Effector CD8-positive, alpha-beta T cell (primary cell): ENCODE measurements at places on chromosomes 6 and 20.

DNA sequence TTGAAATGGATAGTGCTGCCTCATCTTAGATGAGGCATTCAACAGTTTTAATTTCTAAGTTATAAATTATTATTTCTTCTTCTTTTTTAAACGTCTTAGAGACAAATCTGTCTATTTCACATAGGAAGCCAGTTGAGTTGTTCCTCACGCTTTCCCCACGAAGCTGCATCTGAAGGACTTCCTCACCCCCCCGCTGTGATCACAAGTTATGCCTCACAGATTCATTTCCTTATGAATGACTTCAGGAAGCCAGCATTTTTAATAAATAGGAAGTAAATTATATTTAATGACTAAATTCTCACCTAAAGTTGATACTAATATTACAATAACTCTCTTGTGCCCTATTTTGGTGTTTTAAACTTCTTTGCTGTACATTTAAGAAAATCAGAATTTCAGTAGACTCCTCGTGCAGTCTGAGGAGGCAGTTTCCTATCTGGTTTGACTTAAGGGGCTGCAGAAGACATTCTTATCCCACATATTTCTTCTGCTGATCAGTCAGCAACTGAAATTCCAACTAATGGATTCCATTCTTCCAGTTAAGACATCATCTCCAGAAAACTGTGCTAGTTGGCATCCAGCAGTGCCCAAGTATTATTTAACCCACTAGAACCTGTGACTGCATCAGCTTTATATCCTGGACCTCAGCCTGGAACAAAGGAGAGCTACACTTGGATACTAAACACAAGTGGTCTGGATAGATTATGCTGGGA lies 182.7 kb upstream of the CCN2 start:
- no peak for DNase-seq

GRCh38 chr6:23180504-23181293 lies 611.3 kb downstream of the HDGFL1 start:
- no peak for DNase-seq

DNA sequence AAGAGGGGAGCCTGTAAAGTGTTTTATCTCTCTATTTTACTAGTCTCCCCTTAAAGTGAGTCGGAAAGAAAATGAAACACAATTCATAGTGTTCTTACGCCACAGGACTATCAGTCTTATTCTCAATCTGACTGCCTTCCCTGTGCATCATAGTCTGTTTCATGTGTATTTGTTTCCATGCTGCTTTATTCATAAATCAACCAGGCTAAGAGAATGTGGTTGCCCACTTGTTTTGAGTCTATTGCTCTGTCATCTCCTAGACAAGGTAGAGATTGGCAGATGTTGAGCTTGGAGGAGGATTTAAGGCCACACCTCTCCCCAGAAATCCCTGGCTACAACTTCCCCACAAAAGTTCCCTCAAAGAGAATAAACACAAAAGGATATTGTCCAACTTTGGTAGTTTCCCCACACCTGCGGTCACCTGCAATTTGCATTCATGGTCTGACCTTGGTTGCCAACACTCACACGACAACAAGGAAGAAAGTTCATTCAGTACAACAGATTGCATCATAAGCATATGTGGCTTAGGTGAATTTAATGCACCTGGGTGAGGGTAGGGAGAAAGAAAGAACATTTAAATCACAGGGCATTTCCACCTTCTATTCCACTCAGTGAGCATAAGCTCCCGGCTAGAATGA lies 167.1 kb upstream of the FBXL4 start:
- DNase-seq = no peak

GRCh38 chr6:144036064-144036834 lies 28.2 kb upstream of the PLAGL1 start:
- no peak for DNase-seq

- DNase-seq = no peak
Measured at GRCh38 chr6:121858986-121859385, 423.5 kb downstream of the GJA1 start.

DNA sequence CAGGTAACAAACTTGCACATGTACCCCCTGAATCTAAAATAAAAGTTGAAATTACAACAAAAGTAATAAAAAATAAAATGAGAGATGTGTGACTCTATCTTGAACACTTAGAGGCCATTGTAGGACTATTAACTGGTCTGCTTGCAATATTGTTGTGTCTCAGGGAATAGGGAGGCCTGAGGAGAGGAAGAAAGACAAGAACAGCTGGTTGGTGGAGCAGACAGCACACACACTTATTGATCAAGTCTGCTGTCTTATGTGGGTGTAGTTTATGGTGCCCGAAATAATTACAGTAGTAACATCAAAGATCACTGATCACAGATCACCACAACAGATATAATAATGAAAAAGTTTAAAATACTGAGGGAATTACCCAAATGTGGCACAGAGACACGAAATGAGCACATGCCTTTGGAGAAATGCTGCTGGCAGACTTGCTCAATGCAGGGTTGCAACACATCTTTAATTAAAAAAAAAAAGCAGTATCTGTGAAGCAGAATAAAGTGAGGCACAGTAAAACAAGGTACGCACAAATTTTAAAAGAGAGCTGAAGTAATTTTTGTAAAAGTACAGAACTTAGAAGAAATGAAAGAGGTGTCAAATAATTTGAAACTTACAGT lies 110.1 kb upstream of the HDAC2 start:
- no peak for DNase-seq
